Pons (tissue), 1 donor: ENCODE measurements at places on chromosomes 2 and 18.

DNA sequence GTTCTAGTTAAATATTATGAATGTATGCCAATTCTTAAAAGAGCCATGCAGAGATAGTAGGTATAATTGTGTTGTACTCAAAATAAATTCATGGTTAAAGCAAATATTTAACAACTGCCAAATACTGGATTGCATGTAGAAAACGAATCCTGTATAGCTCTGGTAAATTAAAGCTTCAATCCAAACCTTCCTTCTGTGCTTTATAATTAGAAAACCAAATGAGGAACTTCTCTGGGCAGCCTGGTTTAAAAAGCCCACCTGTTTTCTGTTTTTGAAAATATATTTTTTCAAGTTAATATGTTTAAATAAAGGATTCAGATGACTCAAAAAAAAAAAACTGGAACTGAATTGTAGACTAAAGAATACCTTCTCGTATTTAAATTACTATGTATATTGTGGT lies 48.3 kb upstream of the ITGA4 start:
- DNase-seq = no peak

GRCh38 chr2:180646756-180647155 lies 333.6 kb upstream of the UBE2E3 start:
- DNase-seq = no peak

- no peak for DNase-seq
These were observed 7.3 kb downstream of the PLA2R1 start for GRCh38 chr2:160054984-160055725.

DNA sequence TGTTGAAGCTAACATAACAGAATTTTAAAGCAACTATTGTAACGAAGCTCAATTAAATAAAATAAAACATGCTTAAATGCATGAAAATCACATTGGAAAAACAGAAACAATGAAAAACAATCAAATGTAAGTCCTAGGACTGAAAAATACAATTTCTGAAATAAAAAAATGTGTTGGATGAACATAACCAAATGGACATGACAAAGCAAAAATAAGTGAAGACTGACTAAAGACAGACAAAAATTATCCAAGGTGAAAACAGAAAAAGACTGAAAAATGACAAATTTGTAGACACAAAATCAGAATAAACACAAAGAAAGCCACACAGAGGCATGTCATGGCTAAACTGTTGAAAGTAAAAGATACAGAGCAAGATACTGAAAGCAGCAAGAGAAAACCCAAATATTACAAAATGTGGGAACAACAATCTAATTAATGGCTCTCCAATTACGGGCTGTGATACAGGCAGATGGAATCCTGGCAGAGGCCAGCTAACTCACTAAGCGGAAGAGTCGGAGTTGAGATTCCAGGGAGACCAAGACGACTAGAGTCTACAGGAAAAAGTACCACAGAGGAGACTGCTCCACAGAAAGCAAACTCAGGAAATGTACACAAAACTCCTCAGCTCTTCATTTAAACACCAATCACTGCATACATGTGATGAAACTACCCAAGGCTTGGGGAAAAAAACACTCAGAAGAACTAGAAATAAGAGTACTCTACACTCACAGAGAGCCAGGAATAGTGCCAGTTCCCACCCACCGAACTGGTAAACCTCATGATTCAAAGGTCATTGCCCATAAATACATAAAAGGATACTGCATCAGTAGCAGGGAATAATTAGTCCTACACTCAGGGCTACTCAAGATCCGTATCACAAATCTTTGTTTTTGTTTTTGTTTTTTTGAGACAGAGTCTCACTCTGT lies 83.6 kb downstream of the ATAD2B start:
- no peak for DNase-seq

DNA sequence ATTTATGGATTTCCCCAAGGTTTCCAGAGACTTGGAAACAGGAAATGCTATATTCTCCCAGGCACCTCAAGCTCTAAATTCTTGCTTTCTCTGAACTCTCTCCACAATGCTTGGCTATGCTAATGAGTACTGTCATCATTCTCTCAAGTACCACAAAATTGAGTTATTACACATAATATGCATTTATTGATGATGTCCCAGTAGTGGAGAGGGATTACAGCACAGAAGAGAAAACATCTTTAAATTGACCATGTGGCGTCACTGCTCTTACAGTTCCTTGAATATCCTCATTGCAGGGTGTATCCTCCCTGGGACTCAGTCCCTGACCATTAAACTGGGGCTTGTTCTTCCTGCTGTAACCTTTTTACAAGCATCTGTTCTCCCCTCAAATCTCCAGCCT lies 681.1 kb upstream of the FANCL start:
- no peak for DNase-seq

GRCh38 chr2:102069311-102069974 lies 73.1 kb upstream of the IL1R1 start:
- no peak for DNase-seq

DNA sequence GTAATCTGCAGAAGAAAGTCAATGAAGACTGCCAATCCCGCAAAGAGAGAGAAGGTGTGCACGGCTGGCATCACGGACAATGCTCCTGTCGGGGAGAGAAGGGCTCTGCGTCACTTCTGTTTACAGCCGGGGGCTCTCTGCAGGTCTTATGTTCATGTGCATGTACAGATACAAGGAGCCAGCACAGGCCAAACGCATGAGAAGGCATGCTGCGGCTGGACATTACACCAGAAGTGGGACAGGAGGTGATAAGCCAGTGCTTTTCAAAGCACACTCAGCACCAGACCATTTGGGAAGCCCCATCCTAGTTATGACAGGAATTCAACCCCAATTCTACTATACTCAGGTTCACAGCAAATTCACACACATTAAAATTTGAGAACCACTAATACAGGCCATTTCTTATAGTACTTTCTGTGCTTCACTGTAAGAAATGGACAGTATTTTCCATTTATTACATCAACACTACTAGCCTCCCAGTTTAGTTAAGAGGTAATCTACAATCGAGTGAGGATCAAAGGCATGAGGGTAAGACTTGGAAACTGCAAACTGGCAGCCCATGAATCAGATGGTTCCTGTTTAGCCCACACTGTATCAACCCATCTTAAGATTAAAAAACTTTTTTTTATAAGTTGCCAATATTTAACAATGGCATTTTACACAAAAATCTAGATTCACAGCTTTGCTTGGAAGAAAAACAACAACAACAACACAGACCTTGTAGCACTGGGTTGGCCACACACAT lies 38.2 kb downstream of the RMC1 start:
- DNase-seq = no peak

DNA sequence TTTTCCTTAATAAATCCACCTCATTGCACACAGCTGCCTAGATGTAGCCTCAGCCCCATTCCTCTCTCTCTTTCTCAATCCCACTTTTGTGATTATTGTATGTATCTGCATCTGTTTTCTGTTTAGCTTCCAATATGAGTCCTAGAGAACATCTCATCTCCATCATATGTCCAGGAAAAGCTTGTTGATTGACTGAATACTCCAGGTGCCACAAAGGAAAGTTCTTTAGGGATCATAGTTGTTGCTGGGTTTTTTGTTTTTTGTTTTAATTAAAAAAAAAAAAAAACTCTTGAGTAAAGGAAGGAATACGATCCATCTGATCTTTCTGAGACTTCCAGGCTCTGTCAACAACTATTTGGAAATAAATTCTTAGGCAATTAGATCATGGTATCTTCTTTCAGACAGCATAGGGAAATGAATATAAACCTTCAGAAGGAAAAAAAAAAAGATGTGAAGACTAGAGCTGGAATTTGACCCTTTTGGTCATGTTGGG lies 42.5 kb downstream of the KIAA2012 start:
- DNase-seq = no peak

GRCh38 chr18:36020174-36020711 lies 47.1 kb downstream of the RPRD1A start:
- DNase-seq = no peak

DNA sequence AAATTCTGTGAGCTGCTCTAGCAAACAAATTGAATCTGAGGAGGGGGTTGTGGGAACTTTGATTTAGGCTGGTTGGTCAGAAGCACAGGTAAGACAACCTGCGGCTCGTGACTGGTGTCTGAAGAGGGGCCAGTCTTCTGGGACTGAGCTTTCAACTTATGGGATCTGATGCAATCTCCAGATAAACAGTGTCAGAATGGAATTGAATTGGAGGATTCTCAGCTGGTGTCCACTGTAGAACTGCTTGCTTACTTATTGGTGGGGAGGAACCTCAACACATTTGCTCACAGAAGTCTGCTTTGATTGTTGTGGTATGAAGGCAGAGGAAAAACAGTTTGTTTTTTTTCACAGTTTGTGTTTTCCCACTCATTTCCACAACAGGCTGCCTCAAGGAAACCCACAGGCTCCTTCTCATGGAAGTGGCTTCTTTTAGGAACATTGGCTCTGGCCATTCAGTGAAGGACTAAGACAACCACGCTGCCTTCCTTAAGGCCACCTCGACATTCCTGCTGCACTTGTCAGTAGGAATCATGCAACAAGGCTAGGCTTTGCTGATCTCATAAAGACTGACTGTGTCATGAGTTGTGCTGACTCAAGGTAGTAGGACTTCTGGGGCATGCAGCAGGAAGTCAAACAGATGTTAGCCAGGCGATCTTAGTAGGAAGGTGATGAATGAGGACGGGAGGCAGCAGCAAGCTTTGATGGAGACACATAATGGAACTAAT lies 104.7 kb downstream of the TSN start:
- DNase-seq = no peak

DNA sequence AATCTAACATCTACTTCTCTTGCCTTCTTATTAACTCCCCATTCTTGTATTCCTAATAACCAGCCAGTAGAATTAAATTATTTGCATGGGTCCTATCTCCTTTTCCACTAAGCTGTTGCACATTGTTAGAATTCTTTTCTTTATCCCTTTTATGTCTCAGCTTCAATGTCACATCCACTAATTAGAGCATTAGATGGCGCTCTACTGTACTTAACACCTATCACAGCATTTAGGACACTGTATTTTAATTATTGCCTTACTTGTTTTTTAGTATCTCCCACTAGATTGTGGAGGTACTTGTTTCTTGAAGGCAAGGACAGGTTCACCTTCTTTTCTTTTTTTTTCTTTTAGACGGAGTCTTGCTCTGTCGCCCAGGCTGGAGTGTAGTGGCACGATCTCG lies 3.8 kb downstream of the LIPT1 start:
- no peak for DNase-seq

GRCh38 chr2:109217362-109218086 lies 88.5 kb downstream of the SH3RF3 start:
- DNase-seq = peak; percentile 57

GRCh38 chr2:200695191-200695590 lies 109.4 kb downstream of the AOX1 start:
- no peak for DNase-seq

DNA sequence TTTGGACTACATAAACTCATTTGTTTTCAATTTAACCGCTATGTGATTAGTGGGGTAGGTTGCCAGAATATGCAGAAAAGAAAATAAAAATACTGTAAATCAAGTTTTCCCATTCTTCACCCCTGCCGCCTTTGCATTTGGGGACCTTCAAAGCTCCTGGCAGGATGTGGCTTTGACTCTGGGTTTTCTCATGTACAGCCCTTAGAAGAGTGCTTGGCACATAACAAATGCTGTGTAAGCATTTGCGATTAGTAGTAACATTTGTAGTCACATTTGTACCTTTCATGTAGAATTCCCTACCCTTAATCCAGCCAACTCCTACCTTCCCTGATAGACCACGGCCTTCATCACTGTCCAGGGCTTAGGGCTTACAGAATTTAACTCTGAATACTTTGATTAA lies 262.6 kb downstream of the MREG start:
- peak; percentile 36 for DNase-seq

DNA sequence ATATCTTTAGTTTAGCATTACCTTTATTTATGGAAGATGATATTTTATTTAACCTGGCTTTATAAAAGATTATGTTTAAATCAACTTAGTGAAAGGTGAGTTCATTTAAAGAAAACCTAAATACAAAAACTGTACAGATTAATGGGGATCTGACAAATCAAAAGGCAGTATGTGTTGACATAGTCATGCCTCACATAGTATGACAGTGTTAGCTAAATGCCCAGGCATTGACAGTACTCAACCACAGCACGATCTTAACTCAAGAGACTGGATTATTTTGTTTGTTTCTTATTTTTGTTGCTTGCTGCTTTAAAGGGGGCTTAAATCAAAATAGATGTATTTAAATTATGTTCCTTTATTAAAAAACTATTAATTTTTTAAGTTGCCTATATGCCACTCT lies 7.8 kb downstream of the DOK6 start:
- DNase-seq = no peak

DNA sequence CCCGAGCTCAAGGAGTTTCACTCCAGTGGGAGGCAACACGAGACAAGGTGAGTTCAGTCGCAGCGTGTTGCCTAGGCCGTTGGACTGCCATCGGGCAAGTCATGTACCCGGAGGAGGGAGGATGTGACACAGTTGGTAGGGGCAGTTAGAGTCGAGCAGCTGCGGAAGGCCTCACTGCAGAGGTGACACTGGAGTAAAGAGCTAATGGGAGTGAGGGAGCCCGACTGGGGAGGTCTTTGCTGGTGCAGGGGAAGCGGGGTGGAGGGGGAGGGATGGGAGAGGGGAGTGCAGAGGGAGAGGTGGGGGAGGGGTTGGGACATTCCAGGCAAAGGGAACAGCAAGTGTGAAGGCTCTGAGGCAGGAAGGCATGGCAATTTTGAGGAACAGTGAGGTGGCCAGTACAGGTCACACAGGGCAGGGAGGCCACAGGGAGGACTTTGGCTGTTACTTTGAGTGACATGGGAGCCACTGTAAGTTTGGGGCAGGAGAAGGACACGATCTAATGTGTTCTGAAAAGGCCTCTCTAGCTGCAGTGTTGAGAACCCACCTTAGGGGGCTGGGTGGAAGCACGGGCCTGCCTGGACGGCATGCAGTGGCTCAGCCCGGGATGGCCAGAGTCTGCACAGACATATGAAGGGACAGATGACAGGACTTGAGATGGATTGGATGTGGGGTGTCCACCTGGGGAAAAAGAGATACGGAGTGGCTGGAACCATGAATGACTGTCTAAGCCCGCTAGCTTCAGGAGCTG lies 61.1 kb downstream of the KCNF1 start:
- no peak for DNase-seq

DNA sequence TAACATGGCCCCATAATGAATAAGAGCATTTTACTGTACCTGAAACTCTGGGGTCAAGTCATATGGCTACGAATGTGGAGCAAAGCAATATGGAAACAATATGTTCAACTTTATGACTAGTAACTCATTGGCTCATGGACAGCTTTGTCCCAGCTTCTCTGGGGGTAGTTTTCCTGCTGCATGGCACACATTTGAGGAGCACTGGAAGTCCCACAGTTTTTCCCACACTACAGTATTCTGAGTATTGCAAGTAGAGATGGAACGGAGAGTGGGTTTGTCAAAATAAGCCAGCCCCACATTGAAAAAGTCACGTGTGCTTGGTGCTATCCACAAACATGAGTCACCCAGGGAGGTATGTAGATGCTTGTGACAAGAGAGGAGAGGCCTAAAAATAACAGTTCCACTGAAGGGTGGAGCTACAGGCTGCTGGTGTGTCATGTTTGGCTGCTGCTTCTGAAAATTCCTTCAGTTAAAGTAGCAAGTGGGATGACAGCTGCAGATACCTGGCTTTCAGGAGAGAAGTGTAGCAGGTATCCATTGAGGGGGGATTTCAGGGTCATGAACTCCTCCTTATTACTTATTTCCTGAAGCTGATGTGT lies 48.2 kb upstream of the CTAGE1 start:
- DNase-seq = no peak

GRCh38 chr2:61671561-61672315 lies 133.6 kb upstream of the XPO1 start:
- peak; percentile 93 for DNase-seq

- peak; percentile 67 for DNase-seq
These were observed 191.0 kb downstream of the GRB14 start for GRCh38 chr2:164430166-164430783.
